ENCODE measurements at places on chromosomes 16 and 17. TPM values are rescaled to one million over a fixed set of nuclear protein-coding genes. Genes with fewer than 3 reads are reported as not detected.

Gene ZSCAN10
- total RNA-seq: 0.23 TPM

Gene SMIM5
- total RNA-seq: 0.31 TPM

Gene KRTAP9-2
- not detected for total RNA-seq

Gene NPTX1
- total RNA-seq: 6.9 TPM

Gene KRT33B
- not detected for total RNA-seq

Gene APOBR
- 2.4 TPM for total RNA-seq

Gene CCL16
- total RNA-seq: not detected

Gene CCNF
- 69.0 TPM for total RNA-seq

Gene CD7
- total RNA-seq: 0.48 TPM

Gene TAT
- total RNA-seq: 0.13 TPM

Gene SMARCE1
- 90.8 TPM for total RNA-seq

DNA sequence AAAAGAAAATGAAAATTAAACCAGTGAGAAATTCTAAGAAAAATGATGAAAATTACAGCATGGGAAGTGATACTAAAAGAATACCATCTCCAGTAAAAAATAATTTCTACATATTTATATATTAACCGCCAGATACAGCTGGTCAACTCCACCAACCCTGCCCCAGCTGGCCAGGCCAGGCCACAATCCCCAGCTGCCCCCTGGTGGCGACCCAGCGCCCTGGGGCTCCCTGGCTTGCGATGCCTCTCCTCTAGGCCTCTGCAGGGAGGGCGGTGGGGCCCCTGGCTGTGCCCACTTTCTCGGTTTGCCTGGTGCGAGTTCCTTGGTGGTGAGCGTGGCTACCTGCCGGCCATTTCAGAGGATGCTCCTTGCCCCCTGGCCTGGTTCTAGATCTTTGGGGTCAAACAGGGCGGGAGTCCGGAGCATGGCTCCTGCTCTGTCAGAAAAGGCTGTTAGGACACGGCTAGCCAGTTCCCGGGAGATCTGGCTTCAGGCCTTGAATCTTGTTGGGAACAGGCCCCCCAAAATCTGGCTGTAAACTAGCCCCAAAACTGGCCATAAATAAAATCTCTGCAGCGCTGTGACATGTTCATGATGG lies 14.5 kb downstream of the GLIS2 start:
- peak; percentile 85 for DNase-seq

GRCh38 chr16:27322858-27323780 lies 9.3 kb downstream of the IL4R start:
- DNase-seq: peak; percentile 98

- no peak for DNase-seq
Measured at GRCh38 chr16:88698646-88699045, 7.6 kb downstream of the RNF166 start.

- DNase-seq: peak; percentile 77
Measured at GRCh38 chr17:67376737-67377487, at the start of gene PITPNC1. PITPNC1 (plus strand) TSS chr17:67377281.

- no peak for DNase-seq
Measured at GRCh38 chr17:61354895-61355874, 44.5 kb upstream of the TBX2 start.

GRCh38 chr17:65553009-65553645 lies 8.3 kb downstream of the AXIN2 start:
- DNase-seq: no peak

GRCh38 chr17:74646231-74646630 lies 22.7 kb upstream of the CD300E start:
- no peak for DNase-seq

DNA sequence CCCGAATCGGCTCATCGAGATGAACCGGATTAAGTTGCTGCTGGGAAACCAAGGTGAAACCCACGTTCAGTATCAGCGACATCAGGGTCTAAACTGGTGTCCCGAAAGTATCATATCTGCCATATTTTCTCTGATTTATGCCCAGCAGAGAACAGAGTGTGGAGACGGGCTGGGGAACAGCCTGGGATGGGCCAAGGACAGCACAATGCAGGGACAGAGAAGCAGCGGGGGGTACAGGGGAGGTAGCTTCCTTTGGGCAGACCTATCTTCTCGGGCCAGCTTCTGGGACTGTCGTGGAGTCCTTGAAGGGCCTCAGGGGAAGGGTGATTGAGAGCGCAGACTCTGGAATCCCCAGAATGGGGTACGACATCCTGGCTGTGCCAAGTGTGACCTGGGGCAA lies 17.5 kb upstream of the MLKL start:
- DNase-seq: no peak

- no peak for DNase-seq
Measured at GRCh38 chr16:78689028-78689427, 589.6 kb downstream of the WWOX start.

GRCh38 chr16:67713647-67714273 lies 5.4 kb downstream of the GFOD2 start:
- DNase-seq: no peak

- no peak for DNase-seq
Measured at GRCh38 chr16:59039066-59039720, 305.1 kb upstream of the GOT2 start.

DNA sequence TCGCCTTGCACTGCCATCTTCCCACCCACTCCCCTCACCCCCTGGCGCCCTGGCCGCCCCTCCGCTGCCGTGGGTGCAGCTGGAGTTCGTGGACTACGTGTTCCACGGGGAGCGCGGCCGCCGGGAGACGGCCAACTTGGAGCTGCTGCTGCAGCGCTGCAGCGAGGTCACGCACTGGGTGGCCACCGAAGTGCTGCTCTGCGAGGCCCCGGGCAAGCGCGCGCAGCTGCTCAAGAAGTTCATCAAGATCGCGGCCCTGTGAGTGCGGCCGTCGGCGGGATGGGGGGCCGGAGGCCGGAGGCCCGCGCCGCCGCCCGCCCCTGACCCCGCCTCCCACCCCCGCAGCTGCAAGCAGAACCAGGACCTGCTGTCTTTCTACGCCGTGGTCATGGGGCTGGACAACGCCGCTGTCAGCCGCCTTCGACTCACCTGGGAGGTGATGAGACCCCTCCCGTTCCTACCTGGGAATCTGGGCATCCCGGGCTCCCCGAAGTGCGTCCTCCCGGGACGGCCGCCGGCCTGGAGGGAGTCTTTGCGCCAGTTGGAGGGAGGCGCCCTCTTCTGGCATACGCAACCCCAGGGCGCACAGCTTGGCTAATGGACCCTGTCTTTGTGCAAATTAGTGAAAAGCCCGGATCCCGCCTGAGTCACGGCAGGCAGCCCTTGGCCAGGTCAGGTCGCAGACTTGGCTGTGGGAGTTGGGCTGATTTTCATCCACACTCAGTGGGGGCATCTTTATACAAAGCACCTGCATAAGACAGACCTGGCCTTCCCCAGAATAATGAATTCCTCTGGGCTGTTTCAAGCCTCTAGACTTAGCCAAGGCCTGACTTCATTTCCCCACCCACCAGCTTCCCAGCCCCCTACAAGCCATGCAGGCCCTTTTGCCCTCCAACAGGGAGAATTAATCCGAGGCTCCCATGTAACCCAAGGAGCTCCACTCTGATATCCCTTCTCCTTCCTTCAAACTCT lies 14.3 kb downstream of the RAPGEFL1 start:
- no peak for DNase-seq

GRCh38 chr16:66039793-66040192 lies 326.7 kb upstream of the CDH5 start:
- no peak for DNase-seq

DNA sequence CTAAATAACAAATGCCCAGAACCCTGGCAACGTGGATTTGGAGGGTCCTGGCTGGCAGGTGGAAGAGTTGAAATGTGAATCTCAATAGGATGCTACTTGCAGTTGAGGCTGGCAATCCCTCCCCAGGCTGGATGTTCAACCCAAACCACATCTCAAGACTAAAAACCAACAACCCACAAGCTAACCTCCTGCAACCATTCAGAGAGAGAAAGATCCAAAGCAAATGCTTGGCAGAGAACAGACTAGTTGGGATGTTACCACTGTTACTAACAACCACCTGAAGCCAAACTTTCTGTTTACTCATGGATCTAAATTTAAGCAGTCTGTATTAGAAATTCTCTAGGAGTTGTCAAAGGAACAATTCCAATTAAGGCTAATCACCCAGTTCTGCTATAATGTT lies 27.9 kb downstream of the SMG6 start:
- no peak for DNase-seq

GRCh38 chr17:79666111-79666510 lies 55.3 kb upstream of the RBFOX3 start:
- no peak for DNase-seq

GRCh38 chr17:7330638-7331015 lies 1.5 kb upstream of the NEURL4 start:
- DNase-seq: no peak

- peak; percentile 77 for DNase-seq
Measured at GRCh38 chr16:14172200-14172809, 101.2 kb downstream of the MRTFB start.

DNA sequence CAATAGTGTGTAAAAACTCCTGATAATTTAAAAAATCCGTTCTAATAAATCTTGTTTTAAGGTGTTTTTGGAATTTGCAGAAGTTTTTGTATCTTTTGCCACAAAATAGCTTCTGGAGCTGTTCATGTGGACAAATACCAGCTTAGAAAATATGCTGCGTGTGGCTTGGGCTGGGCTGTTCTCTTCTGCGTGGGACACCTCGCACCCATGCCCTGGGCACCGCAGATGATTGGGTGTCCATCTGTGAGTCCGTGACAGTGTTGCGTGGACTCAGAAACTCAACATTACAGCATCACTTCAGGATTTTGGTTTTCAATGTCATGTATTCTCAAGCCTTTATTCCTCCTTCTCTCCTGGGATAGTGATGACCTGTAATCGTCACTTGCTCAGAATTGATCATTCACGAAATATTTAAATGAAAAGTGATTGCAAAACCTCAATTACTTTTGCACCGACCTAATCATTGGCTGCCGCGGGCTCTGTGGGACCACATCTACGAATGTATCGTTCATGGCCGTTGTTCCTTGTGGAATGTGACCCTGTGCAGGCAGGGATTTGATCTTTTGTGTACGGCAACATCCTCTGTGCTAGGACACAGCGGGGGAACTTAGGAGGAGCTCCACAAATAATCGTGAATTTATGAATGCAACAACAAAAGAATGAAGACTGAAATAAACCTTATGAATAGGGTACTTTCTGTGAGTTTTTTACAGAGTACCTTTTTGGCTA lies 210.3 kb upstream of the FOXF1 start:
- no peak for DNase-seq

DNA sequence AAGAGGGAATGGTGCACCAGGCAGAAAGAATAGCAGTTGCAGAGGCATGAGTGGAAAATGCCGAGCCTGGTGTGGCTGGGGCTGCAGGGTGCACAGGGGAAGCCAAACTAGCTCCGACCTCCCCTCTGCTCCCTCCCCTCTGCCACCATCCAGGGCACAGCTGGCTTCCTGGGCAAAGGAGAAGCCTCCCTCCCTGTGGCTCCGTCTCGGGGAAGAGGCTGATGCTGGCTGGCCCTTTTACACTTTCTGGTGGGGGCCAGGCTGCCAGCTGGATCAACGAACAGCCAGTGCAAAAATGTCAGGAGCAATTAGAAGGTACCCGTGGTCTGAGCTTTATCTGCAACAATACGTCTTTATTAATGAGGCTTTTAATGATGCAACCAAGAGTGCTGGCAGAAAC lies 37.1 kb upstream of the KCNJ12 start:
- no peak for DNase-seq

GRCh38 chr16:84924331-84925091 lies 86.8 kb downstream of the ZDHHC7 start:
- DNase-seq: no peak

GRCh38 chr16:54191592-54191991 lies 95.0 kb downstream of the IRX3 start:
- no peak for DNase-seq

DNA sequence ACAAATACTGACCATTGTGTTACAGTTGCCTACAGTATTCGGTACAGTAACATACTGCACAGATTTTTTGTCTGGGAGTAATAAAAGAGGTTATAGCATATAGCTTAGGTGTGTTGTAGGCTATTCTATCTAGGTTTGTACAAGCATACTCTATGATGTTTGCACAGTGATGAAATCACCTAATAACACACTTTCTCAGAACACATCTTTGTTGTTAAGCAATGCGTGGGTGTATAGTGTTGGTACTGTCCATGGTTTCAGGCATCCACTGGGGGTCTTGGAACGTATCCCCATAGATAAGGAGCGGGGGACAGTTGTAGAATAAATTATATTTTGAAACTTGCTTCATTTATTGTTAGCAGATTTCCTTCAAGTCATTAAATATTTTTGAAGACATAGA lies 293.3 kb upstream of the TBX2 start:
- DNase-seq: no peak

All from PC-9 (cell line).